ENCODE measurements at places on chromosomes 12 and 14.

DNA sequence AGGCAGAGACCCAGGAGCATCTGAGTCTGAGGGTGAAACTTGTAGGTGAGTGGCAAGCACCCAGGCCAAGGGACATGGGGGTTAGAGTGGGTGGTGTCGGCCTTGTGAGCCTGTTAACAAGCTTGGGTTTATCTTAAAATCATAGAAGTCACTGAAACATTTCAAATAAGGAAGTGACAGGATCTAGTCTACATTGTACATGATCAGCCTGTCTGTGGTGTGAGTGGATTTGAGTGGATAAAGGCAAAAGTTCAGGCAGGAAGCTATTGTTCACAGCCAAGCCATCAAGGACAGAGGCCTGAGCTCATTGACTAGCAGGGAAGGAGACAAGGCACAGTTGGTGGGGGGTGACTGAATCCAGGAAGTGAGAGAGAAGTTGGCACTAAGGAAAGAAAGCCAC, 59.3 kb upstream of the FKBP4 start:
- no peak for DNase-seq

DNA sequence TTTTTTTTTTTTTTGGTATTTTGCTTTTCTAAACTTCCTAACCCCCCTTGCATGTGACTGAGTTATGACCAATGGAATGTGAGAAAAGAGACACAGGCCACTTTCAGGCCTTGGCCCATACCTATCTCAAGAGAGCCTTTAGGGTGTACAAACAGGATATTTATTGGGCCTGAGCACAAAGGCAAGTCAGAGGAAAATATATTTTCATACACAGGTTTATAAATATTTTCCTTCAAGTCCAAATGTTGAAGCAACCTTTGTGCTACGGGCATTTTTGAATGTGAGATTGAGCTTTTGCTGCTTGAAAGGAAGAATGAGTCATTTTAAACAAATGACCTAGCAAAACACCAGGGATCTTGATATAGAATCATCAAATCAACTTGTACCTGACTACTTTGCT, 228.6 kb upstream of the E2F7 start:
- DNase-seq: peak; percentile 60

- DNase-seq: no peak
Observed at GRCh38 chr12:124469193-124469888, 98.1 kb downstream of the NCOR2 start.

- no peak for DNase-seq
Observed at GRCh38 chr14:98189511-98189910, 1082.5 kb downstream of the BCL11B start.

- no peak for DNase-seq
Observed at GRCh38 chr14:95272057-95272456, 47.7 kb downstream of the CLMN start.

DNA sequence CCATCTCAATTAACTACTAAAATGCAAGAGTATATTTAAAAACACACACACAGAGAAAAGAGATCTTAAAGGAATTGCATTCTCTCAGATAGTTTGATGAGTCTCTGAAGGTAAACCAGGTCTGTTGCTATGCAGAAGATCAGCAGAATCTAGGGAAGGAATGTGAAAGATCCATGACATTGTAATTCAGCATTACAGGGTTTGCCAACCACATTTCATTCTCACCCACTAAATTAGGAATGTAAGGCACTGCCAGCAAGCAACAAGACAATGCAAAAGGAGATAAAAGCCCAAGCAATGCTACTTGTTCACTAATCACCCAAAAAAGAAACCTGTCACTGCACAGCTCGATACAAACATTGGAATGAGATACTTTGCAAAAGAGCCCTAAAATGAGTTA, 106.3 kb downstream of the LRIG3 start:
- DNase-seq: no peak

DNA sequence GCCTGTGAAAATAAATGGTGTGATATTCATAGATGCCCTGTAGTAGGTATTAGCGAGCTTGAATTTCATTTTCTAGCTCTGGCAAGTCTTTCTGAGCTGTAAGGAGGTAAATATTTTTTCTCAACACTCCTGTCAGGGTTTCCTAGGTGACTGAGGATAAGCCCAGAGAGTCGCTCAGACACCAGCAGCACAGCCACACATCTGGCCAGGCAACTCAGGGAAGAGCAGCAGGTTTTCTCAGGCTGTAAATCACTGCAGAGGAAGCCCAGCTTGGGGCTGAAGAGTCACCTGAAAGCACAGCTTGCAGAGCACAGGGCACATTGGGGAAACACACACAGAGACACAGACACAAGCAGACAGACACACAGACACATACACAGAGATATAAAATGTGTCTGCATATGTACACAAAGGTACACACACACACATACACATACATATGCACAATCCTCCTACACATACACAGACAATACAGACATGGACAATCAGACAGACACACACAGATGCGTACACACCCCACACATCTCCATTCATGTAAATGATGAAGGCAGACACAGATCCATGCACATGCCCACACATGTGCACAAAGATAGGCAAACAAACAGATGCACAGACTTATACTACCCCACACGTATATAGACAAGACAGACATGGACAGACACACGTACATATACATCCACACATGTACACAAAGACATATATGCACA, 232.0 kb upstream of the TMTC1 start:
- DNase-seq: no peak

DNA sequence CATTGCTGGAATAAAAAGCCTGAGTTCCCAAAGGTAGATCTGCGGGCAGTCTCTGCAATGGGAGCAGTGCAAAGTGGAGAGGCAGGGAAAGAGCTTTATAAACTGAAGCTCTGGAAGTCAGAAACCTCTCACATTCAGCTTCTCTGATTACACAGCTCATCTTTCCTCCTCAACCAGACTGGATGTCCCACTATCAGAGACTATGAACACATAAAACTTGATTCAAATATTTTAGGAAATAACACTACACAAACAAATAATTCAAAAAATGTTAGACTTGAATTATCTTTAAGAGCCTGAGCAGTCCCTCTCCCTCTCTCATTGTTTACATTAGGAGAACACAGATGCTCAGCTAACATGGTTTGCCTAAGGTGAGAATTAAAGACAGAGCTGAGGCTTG, 72.9 kb downstream of the DENND5B start:
- peak; percentile 60 for DNase-seq

DNA sequence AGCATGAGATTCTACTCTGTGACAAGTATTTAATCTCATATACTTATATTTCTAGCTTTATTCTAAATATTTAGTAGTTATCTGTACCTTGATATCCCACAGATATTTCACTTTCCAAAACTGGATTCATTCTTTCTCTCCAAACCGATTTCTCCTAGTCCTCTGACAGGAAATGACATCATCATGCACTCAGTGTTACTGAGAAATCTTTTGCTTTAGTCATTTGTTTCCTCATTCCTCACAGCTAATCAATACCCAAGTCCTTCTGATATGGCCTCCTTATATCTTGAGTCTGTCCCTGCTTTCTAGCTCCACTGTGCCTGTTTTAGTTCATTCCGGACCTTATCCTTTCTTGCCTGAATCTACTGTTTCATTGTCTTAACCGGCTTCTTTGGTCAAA, 39.4 kb upstream of the E2F7 start:
- DNase-seq: peak; percentile 72

- no peak for DNase-seq
Observed at GRCh38 chr14:105165761-105166485, 2.7 kb downstream of the JAG2 start.

DNA sequence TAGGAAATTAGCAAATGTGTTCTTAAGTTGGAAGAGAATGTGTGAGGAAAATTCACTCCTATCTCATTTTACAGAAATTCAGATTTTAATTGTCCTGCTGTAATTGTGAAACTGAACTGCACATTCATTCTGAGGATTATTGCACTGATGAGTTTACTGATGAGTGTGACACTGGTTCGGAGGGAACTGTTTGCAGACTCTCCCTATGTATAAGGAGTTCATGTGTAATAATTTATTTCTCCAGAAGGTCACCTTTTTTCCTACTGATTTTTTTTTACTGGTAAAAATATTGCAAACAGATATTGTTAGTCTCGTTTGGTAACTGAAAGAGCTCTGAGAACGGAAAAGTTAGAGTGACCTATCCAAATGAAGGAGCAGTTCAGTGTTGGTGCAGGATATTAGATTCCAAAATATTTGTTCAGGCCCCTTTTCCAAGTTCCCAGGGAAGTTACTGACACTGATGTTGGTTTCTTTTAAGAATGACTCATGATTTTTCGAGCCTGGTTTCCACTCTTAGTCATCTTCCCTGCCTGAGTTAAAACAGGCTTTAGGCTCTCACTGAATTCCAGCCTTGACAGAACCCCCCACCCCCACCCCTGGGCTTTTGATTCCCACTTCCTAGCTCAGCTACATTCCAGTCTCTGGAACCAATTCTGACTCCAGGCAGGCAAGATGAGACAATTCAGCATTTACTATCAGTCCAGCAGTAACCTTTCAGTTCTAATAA, 18.4 kb downstream of the ANO6 start:
- peak; percentile 98 for DNase-seq

DNA sequence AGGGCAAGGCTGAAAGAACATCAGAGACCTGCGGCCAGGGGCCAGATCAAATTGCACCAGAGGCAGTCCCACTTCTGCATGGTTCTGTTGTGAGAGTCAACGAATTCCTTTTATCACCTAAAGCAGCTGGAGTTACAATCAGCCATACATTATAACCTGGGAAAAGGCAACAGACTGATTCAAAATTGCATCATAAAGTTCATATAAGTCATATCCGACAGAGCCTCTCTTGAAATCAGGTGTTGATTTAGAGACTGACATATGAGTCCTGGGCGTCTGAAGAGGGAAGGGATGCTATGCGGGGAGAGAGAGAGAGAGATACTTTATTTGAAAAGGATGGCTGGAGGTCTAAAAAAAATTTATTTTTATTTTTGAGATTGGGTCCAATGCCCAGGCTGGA, 89.4 kb downstream of the EFCAB11 start:
- DNase-seq: no peak

DNA sequence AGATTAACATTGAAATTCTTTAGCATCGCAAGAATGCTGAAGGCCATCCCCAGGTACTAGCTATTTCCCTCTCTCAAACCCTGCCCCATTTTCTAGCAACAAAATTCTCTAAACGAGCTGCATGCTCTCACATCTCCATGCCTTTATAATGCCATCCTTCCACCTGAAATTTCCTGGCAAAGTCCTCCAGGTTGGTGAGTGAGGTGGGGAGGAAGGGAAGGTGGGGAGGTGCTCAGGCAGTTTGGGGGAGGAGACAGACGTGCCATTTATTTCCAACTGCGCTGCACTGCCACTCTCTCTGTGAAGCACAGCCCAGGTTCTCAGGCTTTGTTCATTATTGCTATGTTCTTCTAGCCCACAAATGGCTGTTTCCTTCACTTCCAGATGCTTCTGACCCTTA, 208.4 kb downstream of the PAWR start:
- no peak for DNase-seq

All from IMR-90 (cell line).